ENCODE measurements at places on chromosomes 16 and 17. TPM values are rescaled to one million over a fixed set of nuclear protein-coding genes. Genes with fewer than 3 reads are reported as not detected.

Gene ACTG1
- total RNA-seq: 3,451 TPM

Gene TPSG1
- total RNA-seq: 0.43 TPM

DNA sequence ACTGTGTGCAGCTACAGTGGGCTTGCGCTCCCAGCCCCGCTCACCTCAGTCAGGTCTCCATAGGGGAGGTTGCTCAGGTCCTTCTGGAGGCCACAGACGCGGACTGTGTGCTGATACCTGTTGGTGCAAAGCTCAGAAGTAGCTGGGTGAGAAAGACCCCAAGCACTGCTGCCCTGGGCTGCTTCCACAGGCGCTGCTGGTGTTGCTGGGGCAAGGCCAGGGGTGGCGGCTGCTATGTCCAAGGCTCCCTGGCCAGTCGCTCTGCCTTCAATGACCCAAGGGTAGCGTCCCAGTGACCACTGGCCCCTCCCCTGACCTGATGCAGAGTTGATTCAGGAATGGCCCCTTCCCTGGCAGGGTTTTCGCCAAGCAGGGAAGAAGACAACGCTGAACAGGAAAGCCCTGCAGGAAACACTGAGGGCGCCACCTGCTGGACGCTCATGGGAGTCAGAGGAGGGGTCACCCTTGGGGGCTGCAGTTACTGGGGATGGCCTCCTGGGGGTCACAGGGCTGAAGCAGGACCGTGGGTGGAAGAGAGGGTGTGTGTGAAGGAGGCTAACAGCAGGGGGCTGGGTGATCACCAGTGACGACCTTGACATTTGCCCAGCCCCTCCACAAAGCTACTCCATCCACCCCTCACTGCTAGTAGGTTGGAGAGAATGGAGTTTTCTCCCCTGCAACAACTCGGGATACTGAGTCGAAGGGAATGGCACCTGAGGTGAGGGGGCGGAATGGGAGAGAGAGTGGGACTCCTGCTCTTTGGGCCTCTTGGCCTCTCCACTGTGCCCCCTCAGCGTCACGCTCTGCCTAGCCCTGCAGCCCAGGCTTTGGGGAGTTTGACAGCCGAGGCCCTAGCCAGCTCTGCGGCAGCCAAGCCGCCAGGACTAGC is 38.3 kb downstream of the ABCC12 start:
- peak; percentile 75 for DNase-seq
- H3K4me1 ChIP-seq: no peaks in the 10 kb centered on the region
- H3K27me3 ChIP-seq: no peaks in the 10 kb centered on the region

- no peaks in the 10 kb centered on the region for H3K36me3 ChIP-seq
- H3K4me1 ChIP-seq: no peaks in the 10 kb centered on the region
- no peak overlapping the region for H3K4me3 ChIP-seq
- H3K27ac ChIP-seq: no peak overlapping the region
- peaks cover 10% of the 10 kb centered on the region for H3K27me3 ChIP-seq
- no peak for DNase-seq
Observed at GRCh38 chr17:76515274-76515949, 14.2 kb upstream of the RHBDF2 start.

GRCh38 chr16:67184995-67185650 is 1.4 kb upstream of the MATCAP1 start:
- H3K4me1 ChIP-seq: peaks cover 7% of the 10 kb centered on the region
- peak; percentile 94 for DNase-seq
- H3K27me3 ChIP-seq: peaks cover 12% of the 10 kb centered on the region
- no peaks in the 10 kb centered on the region for H3K36me3 ChIP-seq
- peak overlapping the region; percentile 93 for H3K4me3 ChIP-seq

Data from type B pancreatic cell (in vitro differentiated cells).